ENCODE measurements at places on chromosomes 4 and X.

DNA sequence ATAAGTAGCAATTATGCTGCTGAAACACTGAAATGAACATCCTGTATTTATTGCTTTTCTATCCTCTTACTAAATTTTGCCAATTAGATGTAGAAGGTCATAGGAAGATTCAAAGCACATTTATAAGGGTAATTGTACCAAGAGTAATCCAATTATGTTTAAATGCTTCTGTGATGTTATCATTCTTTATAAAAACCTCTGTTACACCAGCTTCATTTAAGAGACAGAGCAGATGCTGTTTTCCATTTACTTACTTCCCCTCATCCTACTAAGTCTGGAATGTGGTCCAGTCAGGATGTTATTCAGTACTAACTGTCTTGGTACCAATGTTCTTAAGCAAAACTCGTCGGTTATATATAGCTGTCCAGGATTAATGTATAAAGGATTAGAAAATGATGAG lies 539.6 kb downstream of the PDHA2 start:
- no peak for DNase-seq

DNA sequence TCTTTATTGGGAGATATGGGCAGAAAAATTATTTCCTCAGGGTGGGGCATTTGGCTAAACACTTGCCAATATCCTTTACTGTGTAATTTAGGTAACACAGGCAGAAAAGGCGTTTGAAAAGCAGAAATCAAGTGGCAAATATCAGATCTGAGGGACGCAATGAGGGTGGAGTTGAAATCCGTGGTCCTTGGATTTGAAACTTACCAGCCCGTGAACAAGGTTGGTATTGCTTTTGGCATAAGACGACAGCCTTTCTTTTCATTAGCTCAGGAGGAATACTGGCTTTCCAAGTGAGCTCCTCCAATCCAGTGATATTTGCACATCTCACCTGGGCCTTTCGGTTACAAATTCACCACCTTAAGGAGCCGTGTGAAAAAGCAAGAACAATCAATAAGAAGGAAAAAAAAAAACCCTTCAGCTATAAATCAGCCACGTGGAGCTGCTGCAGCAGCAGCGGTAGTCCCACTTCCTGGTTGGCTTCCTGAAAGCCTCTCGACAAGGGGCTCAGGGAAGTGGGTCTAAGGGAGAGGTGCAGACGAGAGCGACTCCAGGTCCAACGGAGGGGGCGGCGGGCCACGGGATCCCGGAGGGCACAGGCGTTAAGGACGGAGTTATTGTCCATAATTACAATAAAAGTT lies 734 bp upstream of the GALNT7 start:
- peak; percentile 35 for DNase-seq

GRCh38 chr4:36189511-36190226 lies 54.6 kb downstream of the ARAP2 start:
- DNase-seq: no peak

- DNase-seq: no peak
These were observed 69.3 kb downstream of the PDHA2 start for GRCh38 chr4:95909211-95909610.

DNA sequence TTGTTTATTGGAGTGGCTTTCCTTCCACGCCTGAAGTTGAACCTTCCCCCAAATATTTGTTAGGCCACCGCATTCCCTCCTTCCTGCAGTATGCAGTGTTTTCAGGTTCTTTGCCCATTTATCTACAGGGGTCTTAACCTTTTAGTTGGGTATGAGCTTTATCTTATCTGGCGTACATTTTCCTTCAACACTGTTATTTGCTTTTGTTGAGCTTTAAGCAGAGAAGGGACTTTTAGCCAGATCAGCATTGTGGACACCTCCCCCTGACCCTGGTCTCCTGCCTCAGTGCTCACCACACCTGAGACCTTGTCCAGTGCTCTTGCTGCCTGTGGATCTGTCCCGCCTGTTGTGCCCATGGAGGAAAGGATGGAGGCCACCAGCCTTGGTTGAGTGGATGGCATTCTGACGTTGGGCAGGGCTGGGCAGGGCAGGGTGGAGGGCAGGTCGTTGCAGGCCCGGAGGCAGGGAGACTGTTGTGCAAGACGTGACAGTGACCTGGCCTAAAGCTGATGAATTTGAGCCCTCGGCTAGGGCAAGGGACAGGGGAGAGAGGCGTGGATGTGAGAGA lies 998 bp upstream of the DUSP9 start:
- DNase-seq: no peak

- DNase-seq: peak; percentile 81
These were observed 657 bp upstream of the ANKRD50 start for GRCh38 chr4:124713185-124713592.

DNA sequence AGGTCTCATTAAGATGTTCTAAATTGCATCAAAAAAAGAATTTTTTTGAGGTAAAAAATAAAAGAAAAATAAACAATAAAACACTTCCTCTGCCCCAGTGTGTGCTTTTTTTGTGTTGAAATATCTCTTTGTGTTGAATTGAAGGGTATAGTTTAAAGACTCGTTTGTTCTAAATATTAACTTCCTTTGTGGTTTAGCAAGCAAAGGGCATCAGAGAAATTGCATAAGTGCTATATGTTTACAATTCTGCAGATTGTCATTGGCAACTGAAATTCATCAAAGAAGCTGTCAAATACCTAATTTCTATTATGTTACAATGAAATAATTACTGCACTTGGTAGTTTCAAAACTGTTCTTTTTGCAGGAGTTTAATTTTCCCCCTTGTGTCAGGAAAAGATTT lies 260.5 kb downstream of the DKK2 start:
- no peak for DNase-seq

DNA sequence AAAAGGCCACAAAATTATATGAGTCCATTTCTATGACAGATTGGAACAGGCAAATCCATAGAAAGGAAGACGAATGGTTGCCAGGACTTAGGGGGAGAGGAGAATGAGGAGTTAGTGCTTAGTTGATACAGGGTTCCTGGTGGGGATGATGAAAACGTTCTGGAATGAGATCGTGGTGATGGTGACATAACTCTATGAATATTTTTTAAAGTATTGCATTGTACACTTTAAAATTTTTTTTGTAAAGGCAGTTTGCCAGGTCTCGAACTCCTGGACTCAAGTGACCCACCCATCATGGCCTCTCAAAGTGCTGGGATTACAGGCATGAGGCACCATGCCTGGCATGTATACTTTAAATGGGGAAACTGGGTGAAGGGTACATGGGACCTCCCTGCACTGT lies 9.9 kb upstream of the CCNQ start:
- DNase-seq: peak; percentile 9

DNA sequence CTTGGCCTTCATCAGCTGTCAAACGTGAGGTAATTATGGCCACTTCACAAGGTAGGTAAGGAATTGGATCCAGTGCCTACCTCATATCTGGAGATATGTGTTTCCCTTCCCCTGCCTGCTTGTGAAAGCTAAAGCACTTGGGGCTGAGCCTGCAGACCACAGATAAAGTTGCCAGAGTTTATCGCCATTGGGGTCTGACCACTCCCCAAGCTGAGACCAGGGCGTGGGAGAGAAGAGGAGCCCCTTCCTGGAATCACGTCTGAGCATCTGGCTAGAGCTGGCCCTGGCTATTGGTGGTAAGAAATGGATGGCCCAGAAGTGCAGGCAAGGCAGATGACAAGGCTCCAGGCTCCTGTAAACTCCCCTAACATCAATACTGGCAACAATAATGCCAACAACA lies 2.7 kb downstream of the ALAS2 start:
- no peak for DNase-seq

- DNase-seq: no peak
These were observed 2189.1 kb upstream of the AGA start for GRCh38 chr4:179631321-179631720.

Measured in fibroblast of mammary gland (primary cell).